Osteoblast (primary cell): ENCODE measurements at places on chromosomes 11 and 22. TPM values are rescaled to one million over a fixed set of nuclear protein-coding genes. Genes with fewer than 3 reads are reported as not detected.

ART1 gene
- total RNA-seq: not detected in 2 replicates

GRCh38 chr11:35911616-35912165 lies 32.2 kb upstream of the LDLRAD3 start:
- no peak overlapping the region for H3K4me3 ChIP-seq
- DNase-seq: no peak
- H3K27ac ChIP-seq: no peak overlapping the region
- no peaks in the 10 kb centered on the region for H3K36me3 ChIP-seq

DNA sequence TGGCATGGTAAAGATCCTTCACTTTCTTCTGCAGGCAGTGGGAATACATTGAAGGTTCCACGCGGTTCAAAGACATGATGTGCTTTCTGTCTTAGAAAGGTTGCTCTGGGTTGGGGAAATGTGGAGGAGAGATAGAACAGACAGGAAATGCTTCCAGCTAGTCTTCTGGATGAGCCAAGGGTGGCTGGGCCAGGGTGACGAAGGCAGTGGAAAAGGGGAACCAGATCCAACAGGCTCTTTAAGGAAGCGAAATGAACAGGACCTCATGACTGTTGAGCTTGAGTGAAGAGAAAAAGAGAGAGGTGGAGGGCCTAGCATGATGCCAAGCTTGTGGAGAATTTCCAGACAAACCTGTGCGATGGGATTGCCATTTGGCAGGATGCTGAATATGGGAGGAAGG lies 56.4 kb upstream of the LMO1 start:
- H3K27ac ChIP-seq: no peak overlapping the region
- peak; percentile 46 for DNase-seq
- no peaks in the 10 kb centered on the region for H3K4me1 ChIP-seq
- no peak overlapping the region for H3K4me3 ChIP-seq
- H3K27me3 ChIP-seq: no peaks in the 10 kb centered on the region

- no peak overlapping the region for H3K27ac ChIP-seq
- no peaks in the 10 kb centered on the region for H3K27me3 ChIP-seq
Measured at GRCh38 chr11:81192516-81192915, 1541.1 kb downstream of the FAM181B start.

OSM gene
- total RNA-seq: not detected in 2 replicates

DNA sequence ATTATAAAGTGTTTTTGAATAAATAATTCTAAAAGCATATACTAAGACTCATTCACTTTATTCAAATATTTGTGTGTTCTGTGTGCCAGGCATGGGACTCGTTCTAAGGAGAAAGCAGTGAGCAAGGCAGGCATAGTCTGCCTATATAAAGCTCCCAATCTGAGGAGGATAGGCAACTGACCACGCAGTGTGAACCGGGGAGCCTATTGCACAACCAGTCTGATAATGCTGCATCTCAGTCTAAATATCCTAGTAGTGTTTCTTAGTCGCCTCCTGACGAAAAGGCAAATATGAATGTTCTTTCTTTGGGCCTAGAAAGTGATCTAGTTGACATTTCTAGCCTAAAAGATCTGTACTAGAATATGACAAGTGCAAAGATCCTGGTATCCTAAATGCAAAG lies 98.3 kb downstream of the C11orf65 start:
- peaks cover 5% of the 10 kb centered on the region for H3K36me3 ChIP-seq
- peaks cover 3% of the 10 kb centered on the region for H3K4me1 ChIP-seq
- no peak overlapping the region for H3K27ac ChIP-seq
- no peak for DNase-seq

- H3K27me3 ChIP-seq: peaks cover 44% of the 10 kb centered on the region
- no peaks in the 10 kb centered on the region for H3K36me3 ChIP-seq
- DNase-seq: no peak
- peak within 1 kb of the TSS; percentile 63 for H3K4me3 ChIP-seq
- H3K27ac ChIP-seq: no peak within 1 kb of the TSS
- H3K4me1 ChIP-seq: no peaks in the 10 kb centered on the region
Measured at GRCh38 chr11:111298413-111299100, at the start of gene POU2AF3. POU2AF3 (plus strand) TSS chr11:111298546; CDS start chr11:111298582, 36 bp downstream.

- no peak overlapping the region for H3K27ac ChIP-seq
- H3K27me3 ChIP-seq: no peaks in the 10 kb centered on the region
- H3K36me3 ChIP-seq: no peaks in the 10 kb centered on the region
- no peak overlapping the region for H3K4me3 ChIP-seq
- peak; percentile 76 for DNase-seq
Measured at GRCh38 chr11:47181271-47181670, 4.6 kb upstream of the ARFGAP2 start.

PAMR1 gene
- 49.9 and 60.7 TPM in 2 replicates for total RNA-seq

DNA sequence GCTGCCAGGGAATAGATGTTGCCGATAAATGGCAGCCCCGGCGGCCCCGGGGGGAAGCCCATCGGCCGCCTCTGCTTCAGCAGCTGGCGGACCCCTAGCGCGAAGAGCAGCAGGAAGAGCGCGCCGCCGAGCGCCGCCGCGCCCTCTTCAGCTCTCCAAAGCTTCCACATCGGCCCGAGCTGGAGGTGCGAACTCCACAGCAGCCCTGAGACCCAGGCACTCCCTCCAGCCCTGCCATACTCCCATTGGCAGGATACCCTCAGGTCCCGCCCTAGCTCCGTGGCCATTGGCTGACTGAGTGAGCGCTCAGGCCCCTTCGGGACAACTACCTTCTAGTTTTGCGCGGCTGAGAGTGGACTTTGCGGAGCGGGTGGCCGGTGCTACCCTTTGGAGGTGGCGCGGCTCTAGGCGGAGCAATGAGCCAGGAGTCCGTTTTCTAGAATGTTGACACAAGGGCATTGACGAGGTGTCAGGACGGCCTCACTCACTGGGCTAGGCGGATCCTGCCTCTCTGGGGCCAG lies at the start of gene CYP2R1:
Gene CYP2R1, minus strand, starts transcription at position 196 of the 521 bp plus-strand sequence. Its CDS starts 26 bp downstream, at position 170.
- H3K36me3 ChIP-seq: no peaks in the 10 kb centered on the region
- no peaks in the 10 kb centered on the region for H3K27me3 ChIP-seq
- H3K4me3 ChIP-seq: peak within 1 kb of the TSS; percentile 96
- DNase-seq: peak; percentile 98

CALCB gene
- total RNA-seq: not detected in 2 replicates

- no peaks in the 10 kb centered on the region for H3K4me1 ChIP-seq
- peaks cover 50% of the 10 kb centered on the region for H3K27me3 ChIP-seq
- H3K36me3 ChIP-seq: no peaks in the 10 kb centered on the region
- H3K27ac ChIP-seq: no peak overlapping the region
Measured at GRCh38 chr22:29716814-29717545, 2.8 kb upstream of the CABP7 start.

KCNE3 gene
- 1.8 and 2.4 TPM in 2 replicates for total RNA-seq

PRAME gene
- total RNA-seq: under 0.01 and 0.36 TPM in 2 replicates

GRCh38 chr11:36354221-36355003 lies 58.3 kb downstream of the PRR5L start:
- H3K36me3 ChIP-seq: no peaks in the 10 kb centered on the region
- H3K4me1 ChIP-seq: peaks cover 13% of the 10 kb centered on the region
- no peak for DNase-seq
- no peak overlapping the region for H3K27ac ChIP-seq

DNA sequence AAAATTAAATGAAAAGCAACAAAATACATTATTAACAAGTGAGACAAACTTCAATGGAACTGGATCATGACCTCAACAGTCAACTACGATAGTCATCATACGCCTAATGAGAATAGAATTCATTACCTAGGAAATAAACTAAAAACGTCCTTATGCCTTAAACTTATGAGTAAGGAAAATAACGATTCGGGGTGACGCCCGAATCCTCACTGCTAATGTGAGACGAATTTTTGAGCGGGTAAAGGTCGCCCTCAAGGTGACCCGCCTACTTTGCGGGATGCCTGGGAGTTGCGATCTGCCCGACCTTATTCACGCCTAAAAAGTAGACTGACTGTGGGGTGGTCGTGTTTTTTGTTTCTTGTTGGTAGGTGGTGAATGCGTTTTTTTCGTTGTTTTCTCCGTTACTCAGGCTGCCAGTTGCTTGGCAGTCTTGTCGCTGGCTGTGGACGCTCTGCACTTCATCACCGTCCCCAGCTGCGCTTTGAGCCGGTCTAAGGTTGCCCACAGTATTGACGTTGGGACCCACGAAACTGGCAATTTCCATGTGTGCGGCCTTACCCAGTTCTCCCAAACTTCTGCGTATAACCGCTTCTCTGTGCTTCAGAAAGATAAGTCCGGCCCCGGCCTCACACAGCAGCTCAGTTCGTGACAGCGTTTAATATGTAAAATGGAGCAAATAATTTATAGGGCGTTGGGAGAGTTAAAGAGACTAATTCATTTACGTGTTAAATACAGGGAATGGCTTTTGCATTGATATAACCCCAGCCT lies 593 bp upstream of the POLDIP3 start:
- no peaks in the 10 kb centered on the region for H3K27me3 ChIP-seq
- H3K4me1 ChIP-seq: peaks cover 47% of the 10 kb centered on the region
- peak overlapping the region; percentile 83 for H3K4me3 ChIP-seq
- H3K36me3 ChIP-seq: peaks cover 15% of the 10 kb centered on the region

GRCh38 chr11:121394785-121395184 lies 57.3 kb upstream of the SORL1 start:
- peaks cover 4% of the 10 kb centered on the region for H3K27me3 ChIP-seq
- no peaks in the 10 kb centered on the region for H3K4me1 ChIP-seq
- no peaks in the 10 kb centered on the region for H3K36me3 ChIP-seq
- no peak overlapping the region for H3K27ac ChIP-seq
- no peak for DNase-seq
- H3K4me3 ChIP-seq: no peak overlapping the region

- no peak for DNase-seq
- no peaks in the 10 kb centered on the region for H3K27me3 ChIP-seq
- H3K4me3 ChIP-seq: no peak overlapping the region
- peaks cover 17% of the 10 kb centered on the region for H3K4me1 ChIP-seq
Measured at GRCh38 chr11:112300094-112300786, 39.6 kb upstream of the PLET1 start.

- H3K36me3 ChIP-seq: no peaks in the 10 kb centered on the region
- peak; percentile 89 for DNase-seq
- H3K4me3 ChIP-seq: no peak overlapping the region
- no peak overlapping the region for H3K27ac ChIP-seq
- peaks cover 24% of the 10 kb centered on the region for H3K4me1 ChIP-seq
Measured at GRCh38 chr11:70109006-70109405, 30.9 kb downstream of the ANO1 start.

CRYAB gene
- 54.3 and 55.4 TPM in 2 replicates for total RNA-seq

IGF2 gene
- 53.9 and 68.8 TPM in 2 replicates for total RNA-seq

GRCh38 chr11:32143378-32143777 lies 52.5 kb downstream of the RCN1 start:
- H3K27me3 ChIP-seq: no peaks in the 10 kb centered on the region
- no peak for DNase-seq
- H3K36me3 ChIP-seq: no peaks in the 10 kb centered on the region

GRCh38 chr22:28034145-28034759 lies 115.2 kb upstream of the PITPNB start:
- no peaks in the 10 kb centered on the region for H3K27me3 ChIP-seq
- H3K4me1 ChIP-seq: peaks cover 16% of the 10 kb centered on the region
- DNase-seq: no peak
- H3K4me3 ChIP-seq: no peak overlapping the region
- H3K36me3 ChIP-seq: no peaks in the 10 kb centered on the region
- H3K27ac ChIP-seq: no peak overlapping the region

SLC22A8 gene
- not detected in 2 replicates for total RNA-seq

MMP12 gene
- total RNA-seq: under 0.01 and 0.36 TPM in 2 replicates
